Stimulated activated CD4-positive, alpha-beta T cell treated with anti-CD3 and anti-CD28 coated beads, Interleukin-1b, Interleukin-23, amount 100 ng/mL, for 1 hour (primary cell): ENCODE measurements at places on chromosomes 7 and 10.

- DNase-seq = no peak
Observed at GRCh38 chr7:71132377-71133231, 660 bp downstream of the GALNT17 start.

GRCh38 chr10:76230921-76231285 lies 799.5 kb downstream of the LRMDA start:
- no peak for DNase-seq

DNA sequence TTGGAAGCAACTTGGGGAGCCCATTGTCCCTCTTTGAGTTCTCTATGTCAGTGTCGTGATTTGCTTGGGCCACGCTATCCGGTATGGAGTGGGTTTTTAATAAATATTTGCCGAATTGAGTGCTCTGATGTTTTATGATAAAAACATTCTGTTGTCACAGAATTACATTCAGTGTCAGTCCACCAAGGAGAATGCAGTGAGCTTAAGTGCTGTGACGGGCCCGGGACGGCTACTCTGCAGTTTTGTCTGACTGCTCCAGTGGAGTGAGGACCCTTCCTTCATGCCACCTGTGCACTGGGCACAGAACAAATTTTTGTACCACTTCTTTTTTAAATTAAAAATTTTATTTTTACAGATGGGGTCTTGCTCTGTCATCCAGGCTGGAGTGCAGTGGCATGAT lies 76.0 kb downstream of the CARD11 start:
- DNase-seq = no peak

- no peak for DNase-seq
Observed at GRCh38 chr10:91740353-91740924, 57.8 kb upstream of the TNKS2 start.

DNA sequence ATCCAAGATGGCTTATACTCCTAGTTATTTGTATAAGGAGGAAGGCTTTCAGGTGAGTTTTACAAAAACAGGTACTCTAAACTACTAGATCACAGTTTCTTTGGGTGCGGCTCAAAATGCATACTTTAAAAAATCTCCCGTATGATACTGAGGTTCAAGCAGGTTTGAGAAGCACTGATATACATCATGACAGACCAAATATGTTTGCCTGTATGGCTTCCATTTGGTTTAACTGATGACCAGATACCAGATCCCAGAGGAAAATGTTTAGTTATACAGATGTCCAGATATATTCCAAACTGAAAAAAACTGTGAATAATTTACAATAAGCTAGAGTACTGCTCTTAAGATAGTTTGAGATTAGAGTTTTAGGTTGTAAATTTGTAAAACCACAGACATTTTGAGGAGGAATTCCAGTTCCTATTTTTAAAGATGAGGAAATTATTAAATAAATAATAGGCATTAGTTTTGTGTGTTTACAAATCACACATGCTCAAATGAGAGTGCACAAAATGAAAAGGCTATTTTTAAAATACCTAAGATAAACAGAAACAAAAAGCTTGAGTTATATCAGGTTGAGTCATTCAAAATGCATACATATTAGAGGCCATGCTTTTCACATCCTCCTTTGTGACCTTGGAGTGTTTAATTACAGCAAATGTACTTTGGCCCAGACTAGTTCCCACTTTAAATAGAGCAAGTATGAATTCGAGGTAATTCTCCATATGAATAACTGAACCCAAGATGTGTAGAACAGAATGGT lies 60.5 kb downstream of the SEMA3C start:
- no peak for DNase-seq

GRCh38 chr10:2826675-2827074 lies 240.7 kb upstream of the PFKP start:
- DNase-seq = no peak

- DNase-seq = no peak
Observed at GRCh38 chr10:14748441-14748840, 26.3 kb downstream of the FAM107B start.

DNA sequence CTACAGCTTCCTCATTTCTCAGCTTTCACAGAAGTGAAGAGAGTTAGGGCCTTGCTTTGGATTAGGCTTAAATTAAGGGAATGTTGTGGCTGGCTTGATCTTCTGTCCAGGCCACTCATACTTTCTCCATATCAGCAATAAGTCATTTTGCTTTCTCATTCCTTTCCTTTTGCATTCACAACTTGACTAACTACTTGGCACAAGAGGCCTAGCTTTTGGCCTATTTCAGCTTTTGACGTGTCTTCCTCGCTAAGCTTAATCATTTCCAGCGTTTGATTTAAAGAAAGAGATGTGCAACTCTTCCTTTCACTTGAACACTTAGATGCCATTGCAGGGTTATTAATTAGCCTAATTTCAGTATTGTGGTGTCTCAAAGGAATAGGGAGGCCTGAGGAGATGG lies 712.0 kb downstream of the INHBA start:
- no peak for DNase-seq

DNA sequence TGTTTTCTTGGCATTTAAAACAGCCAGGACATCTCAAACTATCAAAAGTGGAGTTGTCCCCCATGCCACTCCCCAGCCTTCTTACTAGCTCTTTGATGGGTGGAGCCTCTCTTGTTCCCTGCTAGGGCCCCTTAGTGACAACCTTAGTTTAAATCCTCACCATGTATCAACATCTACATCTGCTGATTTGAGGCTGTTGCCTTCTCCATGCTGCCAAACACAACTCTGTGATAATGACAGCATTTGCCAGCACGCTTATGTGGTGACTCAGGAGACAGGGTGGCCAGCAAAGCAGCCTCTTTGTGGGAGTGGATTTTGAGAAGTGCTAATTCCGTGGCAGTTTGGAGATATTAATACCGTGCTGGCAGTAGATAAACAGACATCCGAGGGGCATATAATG lies 145.4 kb downstream of the LRRC4 start:
- no peak for DNase-seq

DNA sequence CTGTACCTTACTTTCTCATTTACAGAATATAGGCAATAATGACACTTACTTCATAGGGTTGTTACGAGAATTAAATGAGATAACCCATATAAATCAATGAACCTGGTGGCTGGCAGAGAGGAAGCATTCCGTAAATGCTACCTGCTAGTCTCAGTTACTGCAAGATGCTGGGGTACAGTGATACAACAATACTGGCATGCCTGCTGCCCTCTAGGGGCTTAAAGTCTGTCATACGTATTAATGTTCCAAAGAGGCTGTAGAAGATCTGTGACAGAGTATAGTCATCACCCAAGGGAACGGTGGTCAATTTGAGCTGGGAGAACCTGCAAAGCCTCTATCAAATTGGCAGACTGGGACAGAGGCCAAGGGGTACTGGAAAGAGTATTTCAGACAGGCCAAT lies 421.5 kb downstream of the GPAM start:
- no peak for DNase-seq

GRCh38 chr7:134788191-134788590 lies 8.8 kb downstream of the CALD1 start:
- DNase-seq = no peak
